ENCODE measurements at places on chromosomes 1 and 21. TPM values are rescaled to one million over a fixed set of nuclear protein-coding genes. Genes with fewer than 3 reads are reported as not detected.

Gene SPRR2B
- total RNA-seq = not detected

Gene CCDC17
- total RNA-seq = 0.85 TPM

Gene FLG2
- total RNA-seq = not detected

Gene ATP6V1G3
- total RNA-seq = not detected

Gene SMYD3
- 44.6 TPM for total RNA-seq

Gene LRRC40
- total RNA-seq = 41.7 TPM

Gene OR10Z1
- total RNA-seq = not detected

Gene AGBL4
- total RNA-seq = 0.37 TPM

Gene PRKAA2
- total RNA-seq = 19.5 TPM

Gene MXRA8
- total RNA-seq = 62.7 TPM

Data from urinary bladder (tissue), 4 donors.